ENCODE measurements at places on chromosomes 7 and 10.

GRCh38 chr7:80260606-80261005 lies 126.0 kb downstream of the GNAI1 start:
- no peak for DNase-seq

DNA sequence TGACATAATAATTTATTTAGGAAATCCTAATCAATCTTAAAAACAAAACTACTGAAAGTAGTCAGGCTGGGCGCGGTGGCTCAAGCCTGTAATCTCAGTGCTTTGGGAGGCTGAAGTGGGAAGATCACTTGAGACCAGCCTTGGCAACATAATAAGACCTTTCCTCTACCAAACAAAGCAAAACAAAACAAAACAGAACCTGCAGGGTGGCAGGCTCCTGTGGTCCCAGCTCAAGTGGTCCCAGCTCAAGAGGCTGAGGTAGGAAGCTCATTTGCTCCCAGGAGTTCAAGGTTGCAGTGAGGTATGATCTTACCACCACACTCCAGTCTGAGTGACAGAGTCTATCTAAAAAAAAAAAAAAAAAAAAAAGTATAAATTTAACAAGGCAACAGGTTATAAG lies 748.0 kb downstream of the CNTNAP2 start:
- DNase-seq: no peak

- no peak for DNase-seq
Measured at GRCh38 chr10:85735997-85736396, 630.6 kb downstream of the GRID1 start.

DNA sequence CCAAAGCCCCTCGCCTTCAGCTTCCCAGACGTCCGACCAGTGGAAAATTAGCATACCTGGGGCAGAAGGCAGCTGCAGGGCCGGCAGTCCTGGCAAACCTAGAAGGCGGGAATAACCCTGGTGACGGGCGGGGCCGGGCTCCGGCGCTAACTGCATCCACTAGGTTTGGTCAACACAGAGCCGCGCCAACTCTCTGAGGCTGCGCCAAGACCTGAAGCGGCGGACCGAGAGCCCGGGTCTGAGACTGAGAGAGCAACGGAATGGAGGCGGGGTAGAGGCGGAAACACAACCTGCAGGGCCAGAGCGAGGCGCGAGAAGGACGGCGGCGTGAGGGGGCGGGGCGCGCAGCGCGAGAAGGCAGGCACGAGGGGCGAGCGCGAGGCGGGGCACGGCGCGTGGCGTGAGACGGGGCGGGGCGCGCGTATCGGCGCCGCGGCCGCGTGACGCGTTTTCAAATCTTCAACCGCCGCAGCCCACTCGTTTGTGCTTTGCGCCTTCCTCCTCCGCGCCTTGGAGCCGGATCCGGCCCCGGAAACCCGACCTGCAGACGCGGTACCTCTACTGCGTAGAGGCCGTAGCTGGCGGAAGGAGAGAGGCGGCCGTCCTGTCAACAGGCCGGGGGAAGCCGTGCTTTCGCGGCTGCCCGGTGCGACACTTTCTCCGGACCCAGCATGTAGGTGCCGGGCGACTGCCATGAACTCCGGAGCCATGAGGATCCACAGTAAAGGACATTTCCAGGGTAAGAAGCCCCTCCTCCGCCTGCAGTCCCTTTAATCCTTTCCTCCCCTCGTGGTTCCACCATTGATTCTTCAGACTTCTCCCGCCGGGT lies at the start of the genes DBF4 and SLC25A40:
TSS of gene DBF4 (plus strand) at position 454 of the 829 bp plus-strand sequence. CDS start at position 694, 240 bp downstream.
TSS of gene SLC25A40 (minus strand) at position 321 of the 829 bp plus-strand sequence. CDS start 17,633 bp downstream, outside the sequence.
- peak; percentile 93 for DNase-seq

- DNase-seq: no peak
Measured at GRCh38 chr7:101927802-101928201, 110.4 kb downstream of the CUX1 start.

- no peak for DNase-seq
Measured at GRCh38 chr7:42931447-42931833, 534 bp downstream of the PSMA2 start.

GRCh38 chr7:17005271-17005670 lies 123.5 kb upstream of the AGR3 start:
- DNase-seq: no peak

- DNase-seq: no peak
Measured at GRCh38 chr7:22002726-22003125, 57.0 kb upstream of the CDCA7L start.
